Heart left ventricle (tissue), 16 donors: ENCODE measurements at places on chromosomes 7 and 10. TPM values are rescaled to one million over a fixed set of nuclear protein-coding genes. Genes with fewer than 3 reads are reported as not detected.
A peak's percentile ranks its signal among the peaks of the same experiment; 100 is the strongest.

- H3K27me3 ChIP-seq: no peaks in the 10 kb centered on the region
- peaks cover 51% of the 10 kb centered on the region for H3K4me1 ChIP-seq
- no peak for DNase-seq
- H3K36me3 ChIP-seq: no peaks in the 10 kb centered on the region
- no peak overlapping the region for H3K4me3 ChIP-seq
Observed at GRCh38 chr10:22620929-22621328, 93.4 kb downstream of the PIP4K2A start.

- no peak for DNase-seq
- peaks cover 3% of the 10 kb centered on the region for H3K4me1 ChIP-seq
- H3K4me3 ChIP-seq: no peak overlapping the region
- no peaks in the 10 kb centered on the region for H3K36me3 ChIP-seq
- H3K27me3 ChIP-seq: peaks cover 40% of the 10 kb centered on the region
Observed at GRCh38 chr10:46552526-46553237, 3.8 kb downstream of the GPRIN2 start.

- H3K36me3 ChIP-seq: no peaks in the 10 kb centered on the region
- DNase-seq: no peak
- H3K27me3 ChIP-seq: no peaks in the 10 kb centered on the region
- peaks cover 5% of the 10 kb centered on the region for H3K4me1 ChIP-seq
Observed at GRCh38 chr10:34029455-34029854, 695.0 kb upstream of the NRP1 start.

The SPDYE17 gene
- not detected for total RNA-seq

- H3K27ac ChIP-seq: no peak overlapping the region
- no peak for DNase-seq
- H3K4me3 ChIP-seq: no peak overlapping the region
- H3K36me3 ChIP-seq: no peaks in the 10 kb centered on the region
Observed at GRCh38 chr10:122638106-122638505, 61.5 kb downstream of the C10orf120 start.

- H3K27ac ChIP-seq: no peak overlapping the region
- no peaks in the 10 kb centered on the region for H3K4me1 ChIP-seq
Observed at GRCh38 chr7:36439624-36440023, 50.0 kb downstream of the ANLN start.

The CCDC172 gene
- total RNA-seq: not detected

The MTPN gene
- 114 TPM for total RNA-seq

- H3K4me3 ChIP-seq: no peak overlapping the region
- no peaks in the 10 kb centered on the region for H3K36me3 ChIP-seq
- H3K27me3 ChIP-seq: no peaks in the 10 kb centered on the region
- no peak overlapping the region for H3K27ac ChIP-seq
- peaks cover 5% of the 10 kb centered on the region for H3K4me1 ChIP-seq
Observed at GRCh38 chr7:78863281-78863680, 590.2 kb downstream of the MAGI2 start.

- H3K27ac ChIP-seq: no peak overlapping the region
- no peak for DNase-seq
- H3K4me3 ChIP-seq: no peak overlapping the region
- no peaks in the 10 kb centered on the region for H3K36me3 ChIP-seq
- H3K27me3 ChIP-seq: no peaks in the 10 kb centered on the region
Observed at GRCh38 chr10:94602729-94603515, 57.3 kb downstream of the HELLS start.

- no peaks in the 10 kb centered on the region for H3K27me3 ChIP-seq
- no peak overlapping the region for H3K4me3 ChIP-seq
- no peak for DNase-seq
- H3K27ac ChIP-seq: no peak overlapping the region
Observed at GRCh38 chr7:127751490-127752448, 99.8 kb downstream of the SND1 start.

The NCF1 gene
- 2.4 TPM for total RNA-seq

The TRAPPC14 gene
- total RNA-seq: 4.8 TPM

DNA sequence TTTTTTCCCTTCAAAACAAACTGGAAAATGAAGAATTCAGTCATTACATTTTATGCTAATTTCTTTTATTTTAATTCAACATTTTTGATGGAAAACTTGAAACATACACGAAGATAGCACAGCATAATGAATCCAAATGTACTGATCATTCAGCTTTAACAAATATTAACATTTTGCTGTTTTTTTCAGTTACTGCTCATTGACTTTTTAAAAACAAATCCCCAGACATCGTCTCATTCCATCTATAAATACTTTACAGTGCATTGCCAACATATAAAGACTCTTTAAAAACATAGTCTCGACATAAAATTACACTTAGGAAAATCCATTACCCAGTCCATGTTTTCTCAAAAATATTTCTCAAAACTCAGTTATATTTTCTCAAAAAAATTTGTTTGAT lies 452.3 kb downstream of the GALNT17 start:
- H3K27ac ChIP-seq: no peak overlapping the region
- H3K36me3 ChIP-seq: no peaks in the 10 kb centered on the region
- DNase-seq: no peak
- no peak overlapping the region for H3K4me3 ChIP-seq
- no peaks in the 10 kb centered on the region for H3K4me1 ChIP-seq

DNA sequence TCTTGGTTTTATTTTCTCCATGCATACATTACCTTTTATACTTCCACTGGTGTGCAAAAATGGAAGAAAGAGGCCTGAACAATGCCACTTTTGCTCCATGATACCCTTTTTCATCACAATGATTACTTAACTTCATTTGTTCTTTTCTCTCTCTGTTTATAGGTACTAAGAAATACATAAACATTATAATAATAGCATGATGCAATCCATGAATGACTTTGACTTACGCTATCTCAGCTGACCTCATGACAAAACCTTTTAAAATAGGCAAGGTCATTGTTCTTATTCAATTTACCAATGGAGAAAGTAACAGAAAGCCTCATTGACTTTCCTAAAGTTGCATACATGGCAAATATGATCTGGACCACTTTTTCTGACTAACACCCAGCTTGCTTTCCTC lies 105.1 kb upstream of the ZEB1 start:
- no peaks in the 10 kb centered on the region for H3K4me1 ChIP-seq
- DNase-seq: no peak
- H3K4me3 ChIP-seq: no peak overlapping the region
- H3K27ac ChIP-seq: no peak overlapping the region
- no peaks in the 10 kb centered on the region for H3K27me3 ChIP-seq

The KCND2 gene
- 0.16 TPM for total RNA-seq

The MYO1G gene
- total RNA-seq: 0.31 TPM

DNA sequence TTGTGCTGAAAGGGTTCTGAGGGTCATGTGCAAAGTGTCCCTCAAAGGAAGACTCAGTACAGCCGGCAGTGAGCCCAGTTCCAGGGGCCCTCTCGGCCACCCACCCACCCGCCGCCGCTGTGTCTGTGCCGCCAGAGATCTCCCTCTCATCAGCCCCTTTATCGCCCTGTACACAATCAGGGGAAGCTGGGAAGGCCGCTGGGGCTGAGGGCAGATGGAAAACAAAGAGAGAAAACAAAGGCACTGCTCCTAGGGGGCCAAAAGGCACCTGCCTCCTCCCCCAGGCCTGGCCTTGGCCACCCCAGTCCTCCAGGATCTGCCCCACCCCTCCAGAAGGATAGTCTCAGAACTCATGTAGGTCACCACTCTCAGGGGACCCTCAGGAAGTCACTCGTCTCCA lies 67.0 kb downstream of the ZMIZ1 start:
- H3K4me3 ChIP-seq: no peak overlapping the region
- peak; percentile 63 for DNase-seq
- peaks cover 7% of the 10 kb centered on the region for H3K36me3 ChIP-seq
- H3K27me3 ChIP-seq: no peaks in the 10 kb centered on the region
- peaks cover 97% of the 10 kb centered on the region for H3K4me1 ChIP-seq

DNA sequence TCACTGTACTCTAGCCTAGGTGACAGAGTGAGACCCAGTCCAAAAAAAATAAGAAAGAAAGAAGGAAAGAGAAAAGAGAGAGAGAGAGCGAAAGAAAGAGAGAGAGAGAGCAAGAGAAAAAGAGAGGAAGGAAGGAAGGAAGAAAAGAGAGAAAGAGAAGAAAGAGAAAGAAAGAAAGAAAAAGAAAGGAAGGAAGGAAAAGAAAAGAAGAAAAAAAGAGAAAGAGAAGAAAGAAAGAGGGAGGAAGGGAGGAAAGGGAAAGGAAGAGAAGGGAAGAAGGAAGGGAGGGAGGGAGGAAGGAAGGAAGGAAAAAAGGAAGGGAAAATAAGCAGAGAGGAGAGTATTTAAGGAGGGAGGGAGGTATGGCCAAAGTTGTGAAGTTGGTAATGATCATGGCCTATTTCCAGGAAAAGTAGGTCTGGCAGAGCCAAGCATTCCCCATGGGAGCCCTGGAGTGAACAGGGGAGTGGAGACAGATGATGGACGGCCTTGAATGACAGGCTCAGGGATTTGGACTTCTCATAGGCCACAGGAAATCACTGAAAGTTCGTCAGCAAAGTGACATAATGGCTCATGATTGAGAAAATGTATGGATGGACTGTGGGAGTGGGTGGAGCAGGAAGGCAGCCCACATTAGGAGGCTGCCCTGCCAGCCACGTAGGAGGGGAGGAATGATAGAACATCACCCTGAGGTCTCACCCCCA lies 44.8 kb upstream of the CUX1 start:
- H3K36me3 ChIP-seq: no peaks in the 10 kb centered on the region
- H3K4me3 ChIP-seq: no peak overlapping the region
- H3K27me3 ChIP-seq: no peaks in the 10 kb centered on the region

The FKBP6 gene
- not detected for total RNA-seq

- H3K27ac ChIP-seq: no peak overlapping the region
- no peak overlapping the region for H3K4me3 ChIP-seq
- H3K27me3 ChIP-seq: no peaks in the 10 kb centered on the region
- no peak for DNase-seq
- peaks cover 22% of the 10 kb centered on the region for H3K36me3 ChIP-seq
Observed at GRCh38 chr7:156753630-156754029, 113.1 kb downstream of the RNF32 start.

DNA sequence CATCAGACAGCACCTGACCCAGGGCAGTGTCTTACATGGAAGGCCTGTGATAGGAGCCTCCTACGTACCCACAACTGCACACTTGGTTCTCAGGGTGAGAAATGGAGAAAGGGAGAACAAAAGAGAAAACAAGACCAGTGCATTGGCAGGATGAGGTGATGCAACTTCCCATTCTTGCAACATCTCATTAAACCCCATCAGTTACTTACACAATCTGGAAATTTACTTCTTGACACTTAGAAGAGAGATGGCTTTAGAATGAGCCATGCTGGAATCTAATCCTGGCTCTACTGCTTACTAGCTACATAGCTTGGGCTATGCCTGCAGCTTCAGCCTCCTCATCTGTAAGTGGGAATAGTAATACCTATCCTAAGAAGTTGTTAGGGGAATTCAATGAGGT lies 391.7 kb downstream of the KCNMA1 start:
- H3K27ac ChIP-seq: no peak overlapping the region
- H3K27me3 ChIP-seq: no peaks in the 10 kb centered on the region
- no peaks in the 10 kb centered on the region for H3K36me3 ChIP-seq
- H3K4me3 ChIP-seq: no peak overlapping the region

- no peak overlapping the region for H3K4me3 ChIP-seq
- no peak overlapping the region for H3K27ac ChIP-seq
- no peaks in the 10 kb centered on the region for H3K27me3 ChIP-seq
- H3K36me3 ChIP-seq: no peaks in the 10 kb centered on the region
- DNase-seq: no peak
Observed at GRCh38 chr7:117875566-117875965, 2.3 kb upstream of the CTTNBP2 start.

- no peaks in the 10 kb centered on the region for H3K36me3 ChIP-seq
- H3K4me3 ChIP-seq: no peak overlapping the region
- peaks cover 25% of the 10 kb centered on the region for H3K4me1 ChIP-seq
- no peak overlapping the region for H3K27ac ChIP-seq
- H3K27me3 ChIP-seq: no peaks in the 10 kb centered on the region
Observed at GRCh38 chr10:36168777-36169176, 526.7 kb upstream of the FZD8 start.

GRCh38 chr7:74479961-74480829 lies 26.5 kb downstream of the GTF2IRD1 start:
- H3K27ac ChIP-seq: peak overlapping the region; percentile 98
- peaks cover 48% of the 10 kb centered on the region for H3K4me1 ChIP-seq
- peak; percentile 94 for DNase-seq
- peak overlapping the region; percentile 59 for H3K4me3 ChIP-seq

- peaks cover 77% of the 10 kb centered on the region for H3K4me1 ChIP-seq
- H3K4me3 ChIP-seq: no peak overlapping the region
- no peak for DNase-seq
- H3K27me3 ChIP-seq: no peaks in the 10 kb centered on the region
Observed at GRCh38 chr10:44968500-44969400, 9.1 kb downstream of the RASSF4 start.

GRCh38 chr10:86401588-86402282 lies 35.1 kb upstream of the GRID1 start:
- H3K27ac ChIP-seq: no peak overlapping the region
- peaks cover 8% of the 10 kb centered on the region for H3K4me1 ChIP-seq

DNA sequence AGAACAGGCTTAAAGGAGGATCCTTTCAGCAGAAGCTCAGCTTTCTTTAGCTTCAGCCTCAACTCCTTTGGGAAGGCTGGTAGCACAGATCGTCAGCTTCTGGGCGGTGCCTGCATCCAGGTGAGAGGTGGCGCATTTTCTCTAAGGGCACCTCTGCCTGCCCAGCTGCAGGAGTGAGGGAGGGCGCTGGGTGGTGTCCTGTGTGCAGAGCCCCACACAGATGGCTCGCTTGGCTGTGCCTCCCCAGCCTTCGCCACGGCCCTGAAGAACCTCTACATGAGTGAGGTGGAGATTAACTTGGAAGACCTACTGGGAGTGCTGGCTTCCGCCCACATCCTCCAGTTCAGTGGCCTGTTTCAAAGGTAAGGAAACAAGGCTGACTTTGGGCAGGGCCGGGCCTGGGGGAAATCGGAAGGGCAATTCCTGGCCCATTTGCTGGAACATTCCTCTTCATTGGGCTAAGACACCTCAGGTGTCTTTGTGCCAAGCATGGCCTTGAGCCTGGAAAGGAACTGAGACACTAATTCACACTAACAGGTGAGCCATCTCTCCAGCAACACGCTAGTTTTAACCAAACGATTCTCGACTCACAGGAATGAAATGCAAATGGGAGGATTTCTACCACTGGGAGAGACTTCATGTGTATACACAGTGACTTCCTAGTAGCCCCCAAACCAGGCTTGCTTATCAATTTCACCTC lies 19.9 kb downstream of the BTBD16 start:
- no peak overlapping the region for H3K4me3 ChIP-seq
- H3K27ac ChIP-seq: no peak overlapping the region
- no peak for DNase-seq
- H3K4me1 ChIP-seq: peaks cover 23% of the 10 kb centered on the region
- H3K27me3 ChIP-seq: no peaks in the 10 kb centered on the region
- H3K36me3 ChIP-seq: no peaks in the 10 kb centered on the region
